ENCODE measurements at places on chromosomes 2 and 18. TPM values are rescaled to one million over a fixed set of nuclear protein-coding genes. Genes with fewer than 3 reads are reported as not detected.

GRCh38 chr2:234374736-234375135, 122.1 kb downstream of the ARL4C start:
- no peak overlapping the region for H3K27ac ChIP-seq
- DNase-seq: no peak
- peaks cover 5% of the 10 kb centered on the region for H3K27me3 ChIP-seq
- H3K4me1 ChIP-seq: no peaks in the 10 kb centered on the region
- H3K4me3 ChIP-seq: no peak overlapping the region

DNA sequence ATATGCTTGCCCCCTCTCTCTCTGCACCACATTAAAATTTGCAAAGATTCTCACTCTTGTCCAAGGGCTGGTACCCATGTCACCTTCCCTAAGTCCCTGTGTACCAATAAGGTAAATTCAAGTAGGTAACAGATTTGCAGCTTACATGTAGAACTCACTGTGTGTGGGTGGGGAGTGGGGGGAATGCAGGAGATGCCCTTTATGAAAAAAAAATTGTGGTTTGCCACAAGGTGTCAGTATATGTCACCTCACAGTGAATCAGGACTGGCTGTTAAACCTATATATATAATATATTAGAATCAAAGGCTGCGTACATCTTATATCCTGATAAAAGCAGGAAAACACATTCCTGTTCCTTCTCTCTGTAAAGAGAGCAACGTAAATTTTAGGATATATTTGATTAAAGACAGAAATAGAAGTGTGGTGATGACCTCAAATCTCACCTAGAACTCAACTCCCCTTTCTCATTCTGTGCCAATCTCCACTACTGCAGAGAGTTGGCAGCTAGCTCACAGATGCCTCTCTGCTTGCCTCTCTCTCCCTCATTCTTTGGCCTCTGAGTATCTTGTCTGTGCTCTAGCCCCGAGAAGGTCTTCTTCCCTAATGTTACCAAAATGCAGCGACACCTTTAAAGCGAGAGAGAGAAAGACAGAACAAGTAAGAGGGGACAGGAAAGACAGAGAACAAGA, 536 bp downstream of the XDH start:
- H3K27me3 ChIP-seq: no peaks in the 10 kb centered on the region
- no peak for DNase-seq
- H3K4me3 ChIP-seq: no peak overlapping the region
- no peaks in the 10 kb centered on the region for H3K36me3 ChIP-seq
- H3K27ac ChIP-seq: no peak overlapping the region

- H3K27me3 ChIP-seq: no peaks in the 10 kb centered on the region
- no peaks in the 10 kb centered on the region for H3K36me3 ChIP-seq
- no peak for DNase-seq
- H3K4me3 ChIP-seq: no peak overlapping the region
These were observed 720.8 kb downstream of the SLC4A3 start for GRCh38 chr2:220348206-220348605.

DNA sequence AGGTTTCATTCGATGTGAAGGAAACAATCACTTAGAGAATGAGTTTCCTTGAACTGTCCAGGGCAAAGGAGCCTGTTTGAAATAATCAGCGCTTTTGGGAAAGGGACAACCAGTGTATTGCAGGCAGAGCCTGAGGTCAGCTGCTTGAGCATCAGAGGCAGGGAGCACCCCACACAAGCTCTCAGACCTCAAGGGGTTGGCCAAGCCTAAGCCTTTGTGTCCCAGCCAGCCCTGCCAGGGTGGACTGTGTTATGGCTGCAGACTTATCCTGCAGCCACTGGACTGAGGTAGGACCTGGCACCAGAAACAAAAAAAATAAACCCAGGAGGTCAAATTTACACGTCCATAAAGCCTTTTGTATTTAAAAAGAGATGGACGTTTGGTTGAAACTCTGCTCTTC, 228.3 kb downstream of the SEPTIN10 start:
- no peaks in the 10 kb centered on the region for H3K36me3 ChIP-seq
- no peak for DNase-seq
- H3K27ac ChIP-seq: no peak overlapping the region
- H3K4me1 ChIP-seq: peaks cover 27% of the 10 kb centered on the region

- peaks cover 47% of the 10 kb centered on the region for H3K4me1 ChIP-seq
- no peak overlapping the region for H3K4me3 ChIP-seq
- no peak for DNase-seq
- no peak overlapping the region for H3K27ac ChIP-seq
- H3K36me3 ChIP-seq: no peaks in the 10 kb centered on the region
These were observed 83.5 kb downstream of the LDLRAD4 start for GRCh38 chr18:13302040-13302439.

GRCh38 chr18:61582202-61582710, 249.0 kb downstream of the CDH20 start:
- no peaks in the 10 kb centered on the region for H3K36me3 ChIP-seq
- no peaks in the 10 kb centered on the region for H3K27me3 ChIP-seq
- H3K4me3 ChIP-seq: peak overlapping the region; percentile 55
- peak; percentile 59 for DNase-seq
- peaks cover 28% of the 10 kb centered on the region for H3K4me1 ChIP-seq
- H3K27ac ChIP-seq: peak overlapping the region; percentile 74

DNA sequence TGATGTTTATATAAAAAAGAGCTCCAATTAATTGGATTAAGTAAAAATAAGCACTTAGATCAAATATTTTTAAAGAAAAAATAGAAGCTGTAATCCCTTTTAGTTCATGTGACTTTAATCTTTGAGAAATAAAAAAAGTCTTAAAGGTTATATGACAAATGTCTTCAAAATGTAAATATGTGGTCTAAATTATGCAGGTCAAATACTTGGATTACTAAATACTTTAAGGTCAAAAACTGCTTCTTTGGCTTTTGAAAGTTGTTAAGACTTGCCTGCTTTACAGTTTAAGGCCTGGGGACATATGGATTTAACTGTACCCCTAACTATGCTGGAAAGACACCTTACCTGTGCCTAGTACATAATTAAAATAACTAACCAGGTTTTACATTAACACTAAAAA, 15.5 kb upstream of the PDK1 start:
- no peak for DNase-seq
- no peak overlapping the region for H3K4me3 ChIP-seq
- no peaks in the 10 kb centered on the region for H3K4me1 ChIP-seq
- H3K27me3 ChIP-seq: no peaks in the 10 kb centered on the region
- no peak overlapping the region for H3K27ac ChIP-seq
- H3K36me3 ChIP-seq: no peaks in the 10 kb centered on the region

DNA sequence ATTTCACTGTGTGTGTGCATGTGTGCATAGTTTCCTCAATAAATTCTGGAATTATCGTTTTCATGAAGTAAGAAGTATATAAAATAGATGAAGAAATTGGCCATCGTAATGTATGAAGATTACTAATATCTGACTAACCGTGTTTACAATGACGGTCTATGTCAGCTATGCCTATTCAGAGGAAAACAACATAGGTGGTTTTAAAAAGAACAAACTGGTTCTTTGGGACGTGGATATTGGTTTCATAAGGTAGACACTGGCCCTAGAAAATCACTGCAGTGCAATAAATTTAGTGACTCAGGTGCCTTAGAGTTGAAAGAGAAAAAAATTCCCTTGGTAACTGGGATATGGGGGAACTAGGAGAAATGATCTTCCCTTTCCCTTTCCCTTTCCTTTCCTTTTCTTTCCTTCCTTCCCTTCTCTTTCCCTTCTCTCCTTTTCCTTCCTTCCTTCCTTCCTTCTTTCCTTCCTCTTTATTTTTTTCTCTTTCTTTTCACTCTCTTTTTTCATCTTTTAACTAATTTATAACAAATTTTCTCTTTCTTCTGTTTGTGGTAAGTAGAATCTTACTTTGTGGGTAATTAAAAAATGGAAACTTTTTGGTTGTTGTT, 36.4 kb downstream of the MAP2 start:
- no peak overlapping the region for H3K27ac ChIP-seq
- no peaks in the 10 kb centered on the region for H3K4me1 ChIP-seq
- no peak overlapping the region for H3K4me3 ChIP-seq
- no peaks in the 10 kb centered on the region for H3K36me3 ChIP-seq

DNA sequence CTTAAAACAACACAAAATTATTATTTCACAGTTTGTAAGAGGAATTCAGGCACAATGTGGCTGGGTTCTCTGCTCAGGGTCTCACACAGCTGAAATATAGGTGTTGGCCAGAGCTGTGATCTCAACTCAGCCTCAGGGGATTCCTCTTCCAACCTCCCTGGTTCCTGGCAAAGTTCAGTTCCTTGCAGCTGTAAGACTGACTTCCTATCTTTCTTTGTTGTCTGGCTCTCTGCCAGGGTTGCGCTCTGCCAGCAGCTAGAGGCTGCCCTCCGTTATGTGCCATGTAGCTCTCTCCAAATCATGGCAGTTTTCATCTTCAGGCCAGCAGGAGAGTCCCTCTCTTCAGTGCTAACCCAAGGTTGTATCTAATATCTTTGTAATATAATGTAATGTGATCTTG, 272.5 kb upstream of the KCNJ3 start:
- no peaks in the 10 kb centered on the region for H3K27me3 ChIP-seq
- H3K4me3 ChIP-seq: no peak overlapping the region
- H3K4me1 ChIP-seq: no peaks in the 10 kb centered on the region
- no peaks in the 10 kb centered on the region for H3K36me3 ChIP-seq
- DNase-seq: peak; percentile 22

GRCh38 chr2:676647-677055, 555 bp downstream of the TMEM18 start:
- peak overlapping the region; percentile 30 for H3K27ac ChIP-seq
- H3K4me3 ChIP-seq: peak overlapping the region; percentile 91
- DNase-seq: peak; percentile 99
- no peaks in the 10 kb centered on the region for H3K36me3 ChIP-seq

DNA sequence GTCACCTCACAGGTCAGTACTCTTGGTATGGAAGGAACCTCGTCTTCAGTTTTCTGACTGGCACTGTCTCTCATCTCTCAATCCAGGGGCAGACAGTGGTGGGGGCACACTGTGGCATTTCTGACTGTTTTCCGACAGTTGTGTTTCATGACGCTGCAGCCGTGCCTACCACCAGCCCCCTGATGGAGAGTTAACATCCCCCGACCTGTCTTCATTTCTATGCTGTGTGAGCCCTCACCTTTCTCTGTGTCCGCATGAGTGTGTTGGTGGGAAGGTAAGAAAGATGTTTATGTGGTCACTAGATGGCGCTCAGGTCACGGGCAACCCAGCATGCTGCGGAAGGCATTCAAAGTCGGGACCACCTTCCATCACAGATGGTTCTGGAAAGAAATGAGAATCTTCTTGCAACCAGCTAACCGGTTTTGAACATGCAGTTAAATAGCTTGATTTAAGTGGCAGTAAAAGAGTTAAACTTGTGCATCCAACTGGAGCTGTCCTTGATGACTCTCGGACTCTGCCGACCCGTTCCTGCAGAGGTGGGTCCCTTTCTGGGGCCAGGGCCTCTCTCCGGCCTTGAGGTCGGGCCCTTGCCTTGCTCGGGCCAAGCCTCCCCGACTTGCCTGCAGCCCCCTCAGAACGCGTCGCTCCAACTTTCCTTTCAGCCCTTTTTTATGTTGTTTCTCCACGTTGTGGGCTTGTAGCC, 92.4 kb downstream of the DYSF start:
- H3K36me3 ChIP-seq: no peaks in the 10 kb centered on the region
- peaks cover 12% of the 10 kb centered on the region for H3K4me1 ChIP-seq
- peak overlapping the region; percentile 50 for H3K27ac ChIP-seq
- H3K4me3 ChIP-seq: no peak overlapping the region
- H3K27me3 ChIP-seq: no peaks in the 10 kb centered on the region

DNA sequence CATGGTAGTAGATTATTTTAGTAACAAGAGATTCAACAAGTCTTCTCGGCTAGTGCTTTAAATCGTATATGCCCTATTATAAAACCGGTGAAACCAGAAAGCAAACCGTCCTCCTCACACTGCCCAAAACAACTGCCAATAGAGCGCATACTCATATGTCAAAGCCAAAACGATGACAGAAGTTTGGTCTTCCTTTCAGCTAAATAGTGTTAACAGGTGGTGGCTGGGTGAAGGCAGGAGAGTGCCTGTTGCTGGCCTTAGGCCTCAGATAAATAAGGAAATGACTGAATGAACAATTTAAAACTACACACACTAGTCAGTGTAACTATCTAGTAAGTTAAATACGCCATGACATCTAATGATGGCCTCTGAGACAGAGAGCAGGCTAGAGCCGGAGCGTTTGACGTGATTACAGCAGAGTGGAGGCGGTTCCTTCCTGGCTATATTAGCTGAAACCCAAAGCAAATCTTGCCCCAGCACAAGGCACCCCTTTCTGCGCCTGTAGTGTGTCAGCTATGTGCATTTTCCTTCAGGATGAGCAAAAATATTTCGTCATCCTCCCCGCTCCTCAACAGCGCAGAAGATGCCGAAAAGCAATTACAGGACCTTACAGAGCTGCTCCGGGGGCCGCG, 1.6 kb downstream of the LONRF2 start:
- DNase-seq: no peak
- no peaks in the 10 kb centered on the region for H3K27me3 ChIP-seq
- H3K27ac ChIP-seq: peak overlapping the region; percentile 78
- H3K4me3 ChIP-seq: peak overlapping the region; percentile 54
- no peaks in the 10 kb centered on the region for H3K36me3 ChIP-seq
- no peaks in the 10 kb centered on the region for H3K4me1 ChIP-seq

- H3K27me3 ChIP-seq: no peaks in the 10 kb centered on the region
- H3K36me3 ChIP-seq: no peaks in the 10 kb centered on the region
- H3K27ac ChIP-seq: no peak overlapping the region
- no peak overlapping the region for H3K4me3 ChIP-seq
- no peaks in the 10 kb centered on the region for H3K4me1 ChIP-seq
These were observed 22.3 kb upstream of the RAB12 start for GRCh38 chr18:8586941-8587340.

GRCh38 chr18:59047321-59048047, 92.2 kb upstream of the SEC11C start:
- no peak overlapping the region for H3K27ac ChIP-seq
- H3K4me1 ChIP-seq: peaks cover 4% of the 10 kb centered on the region
- H3K27me3 ChIP-seq: no peaks in the 10 kb centered on the region
- H3K36me3 ChIP-seq: no peaks in the 10 kb centered on the region
- H3K4me3 ChIP-seq: no peak overlapping the region
- no peak for DNase-seq

Gene GREB1L
- 5.2 TPM for polyA plus RNA-seq

Gene GCA
- 3.0 TPM for polyA plus RNA-seq

Gene RAX
- not detected for polyA plus RNA-seq

Gene FRZB
- polyA plus RNA-seq: 1.8 TPM

Gene CD207
- 0.19 TPM for polyA plus RNA-seq

Gene HTR2B
- 0.61 TPM for polyA plus RNA-seq

Gene RESP18
- not detected for polyA plus RNA-seq

Gene DGKD
- 88.6 TPM for polyA plus RNA-seq

Gene PLGLB2
- 1.6 TPM for polyA plus RNA-seq

Gene NR4A2
- 4.0 TPM for polyA plus RNA-seq

Gene ANTXR1
- polyA plus RNA-seq: 5.8 TPM

Gene PAPOLG
- polyA plus RNA-seq: 4.4 TPM

Gene ASXL3
- 0.65 TPM for polyA plus RNA-seq

Gene NEU4
- 0.50 TPM for polyA plus RNA-seq

Gene KCNK3
- polyA plus RNA-seq: 1.9 TPM

Gene CDK15
- 0.08 TPM for polyA plus RNA-seq

All from heart left ventricle (tissue), 16 donors.